ENCODE measurements at places on chromosomes 2 and 18.

GRCh38 chr18:39748727-39749126 lies 2183.1 kb upstream of the CELF4 start:
- DNase-seq = no peak

GRCh38 chr2:61770746-61771145 lies 83.1 kb downstream of the FAM161A start:
- DNase-seq = no peak

GRCh38 chr2:5352286-5352685 lies 339.9 kb upstream of the SOX11 start:
- no peak for DNase-seq

DNA sequence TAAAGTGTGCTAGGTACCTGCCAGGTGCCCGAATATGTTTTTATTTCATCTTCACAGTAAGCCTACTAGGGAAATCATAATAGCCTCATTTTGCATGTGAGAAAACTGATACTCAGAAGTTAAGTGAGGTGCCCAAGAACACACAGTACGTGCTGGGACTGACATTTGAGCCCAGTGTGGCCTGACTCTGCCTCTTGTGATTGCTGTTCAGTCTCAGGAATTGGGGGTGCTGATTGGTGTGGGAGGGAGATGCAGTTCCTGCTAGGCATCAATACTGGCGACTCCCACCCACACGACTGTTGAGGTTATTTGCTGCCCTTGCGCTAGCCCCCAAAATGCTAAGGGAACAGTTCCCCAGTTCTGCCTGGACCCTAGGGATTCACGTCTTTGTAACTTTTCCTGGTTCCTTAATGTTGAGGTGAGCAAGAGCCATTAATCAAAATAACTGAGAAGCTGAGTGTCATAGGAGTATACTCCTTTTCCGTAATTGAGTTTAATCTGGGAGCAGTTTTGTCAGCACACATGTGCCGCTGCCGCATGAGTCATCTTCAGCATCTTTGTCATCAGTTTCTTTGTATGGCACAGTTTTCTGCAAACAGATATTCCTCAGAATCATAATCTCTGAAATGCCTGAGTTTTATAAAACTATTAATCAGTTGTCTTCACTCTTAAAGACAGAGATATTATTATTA lies 120.7 kb downstream of the NCK2 start:
- DNase-seq = no peak

- DNase-seq = peak; percentile 20
Observed at GRCh38 chr2:23375448-23375847, 9.5 kb upstream of the KLHL29 start.

DNA sequence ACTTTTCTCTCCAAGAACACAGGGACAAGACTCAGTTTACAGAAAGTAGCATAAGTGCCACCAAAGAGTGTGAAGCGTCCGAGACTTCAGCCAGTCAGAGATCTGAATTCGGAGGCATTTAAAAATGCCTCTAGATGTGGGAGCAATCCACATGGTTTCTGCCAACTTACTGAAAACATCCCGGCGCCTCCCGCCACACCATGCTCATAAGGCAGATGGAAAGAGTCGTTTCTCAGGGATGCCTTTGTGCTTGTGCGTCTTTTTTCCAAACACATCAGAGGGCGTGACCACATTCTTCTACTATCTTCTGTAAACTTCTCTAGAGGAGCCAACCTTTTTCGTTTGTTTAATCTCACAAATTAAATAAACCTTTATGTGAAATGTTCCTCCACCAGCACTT lies 88.7 kb downstream of the NRP2 start:
- DNase-seq = no peak

DNA sequence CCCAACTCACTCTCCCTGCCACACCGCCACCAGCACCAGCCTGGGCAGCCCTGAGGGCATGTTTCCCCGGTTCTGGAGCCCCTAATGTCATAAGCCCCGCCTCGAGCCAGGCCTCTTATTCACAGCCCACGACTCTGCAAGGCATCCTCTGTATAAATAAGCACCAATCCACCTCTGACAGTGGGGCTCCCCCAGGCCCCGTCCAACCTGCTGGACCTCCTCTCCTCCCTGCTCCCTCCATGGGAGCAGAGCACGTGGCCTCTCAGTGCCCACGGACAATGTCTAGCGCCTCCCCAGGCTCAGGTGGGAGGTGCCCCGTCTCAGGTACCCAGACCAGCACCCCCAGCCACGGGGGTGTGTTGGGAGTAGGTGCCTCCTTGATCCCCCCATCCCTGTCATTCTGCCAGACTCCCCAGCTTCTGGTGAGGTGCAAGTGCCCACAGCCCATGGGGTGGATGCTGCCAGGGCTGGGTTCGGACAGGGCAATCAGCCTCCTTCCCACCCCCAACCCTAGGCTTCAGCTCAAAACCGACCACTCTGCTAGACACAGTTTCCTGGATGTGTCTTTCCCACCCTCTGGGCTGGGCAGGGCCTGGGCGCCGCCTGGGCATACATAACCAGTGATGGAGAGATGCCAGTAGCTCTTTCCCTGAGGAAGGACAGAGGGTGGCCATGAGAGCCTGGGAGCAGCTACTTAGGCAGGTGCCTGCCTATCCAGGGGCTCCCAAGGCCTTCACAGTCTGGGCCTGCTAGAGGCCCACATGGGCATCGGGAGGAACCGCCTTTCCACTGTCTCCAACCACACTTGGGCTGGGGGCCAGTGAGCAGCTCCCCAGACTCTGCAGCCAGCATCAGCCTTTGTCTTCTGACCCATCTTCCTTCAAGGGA lies 1.6 kb upstream of the ADRA2B start:
- DNase-seq = no peak

GRCh38 chr18:64183665-64184064 lies 34.8 kb upstream of the LINC00305 start:
- DNase-seq = no peak

DNA sequence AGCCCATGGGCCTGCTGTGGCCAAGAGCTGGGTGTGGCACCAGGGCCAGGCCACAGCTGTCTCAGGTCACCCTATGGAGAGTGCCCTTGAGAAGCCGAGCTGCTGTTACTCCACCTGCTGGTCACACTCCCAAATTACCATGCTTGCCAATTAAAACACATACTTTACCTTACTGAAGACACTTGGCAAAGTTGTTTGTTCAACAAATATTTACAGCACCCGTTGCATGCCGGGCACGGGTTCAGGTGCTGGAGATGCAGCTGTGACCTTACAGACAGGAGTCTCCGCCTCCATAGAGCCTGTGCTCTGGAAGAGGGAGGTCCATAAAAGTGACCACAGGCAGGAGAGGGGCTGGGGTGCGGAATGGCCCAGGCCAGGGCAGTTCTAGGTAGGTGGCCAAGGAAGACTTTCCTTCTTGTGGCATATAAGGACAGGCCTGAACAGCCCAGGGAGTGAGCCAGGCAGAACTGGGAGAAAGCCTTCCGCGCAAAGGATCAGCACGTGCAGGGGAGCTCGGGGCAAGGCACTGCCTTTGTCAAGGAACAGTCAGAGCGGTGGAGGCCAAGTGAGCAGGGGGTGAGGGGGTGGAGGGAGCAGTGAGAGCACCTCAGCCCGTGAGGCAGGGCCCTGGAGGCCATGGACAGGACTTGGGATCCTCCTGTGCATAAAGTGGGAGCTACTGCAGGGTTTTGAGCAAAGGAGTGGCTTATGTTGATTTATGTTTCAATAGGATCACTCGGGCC lies 23.6 kb upstream of the RBM44 start:
- peak; percentile 43 for DNase-seq

DNA sequence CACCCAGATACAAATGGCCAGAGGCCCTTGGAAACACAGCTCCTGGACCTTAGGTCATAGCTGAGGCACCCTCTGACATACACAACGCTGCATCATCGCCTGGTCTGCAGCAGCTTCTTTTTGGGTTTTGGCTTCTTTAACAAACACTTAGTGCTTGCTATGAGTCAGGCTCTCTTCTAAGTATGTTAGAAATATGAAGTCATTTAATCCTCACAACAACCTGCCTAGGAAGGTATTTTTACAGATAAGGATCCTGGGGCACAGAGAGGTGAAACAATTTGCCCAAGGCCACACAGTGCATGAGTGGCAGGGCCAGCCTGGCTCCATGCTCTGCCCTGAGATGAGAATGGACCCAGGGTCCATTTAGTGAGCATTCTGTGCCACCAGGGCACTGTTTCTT lies 96.6 kb downstream of the TMEM17 start:
- no peak for DNase-seq

DNA sequence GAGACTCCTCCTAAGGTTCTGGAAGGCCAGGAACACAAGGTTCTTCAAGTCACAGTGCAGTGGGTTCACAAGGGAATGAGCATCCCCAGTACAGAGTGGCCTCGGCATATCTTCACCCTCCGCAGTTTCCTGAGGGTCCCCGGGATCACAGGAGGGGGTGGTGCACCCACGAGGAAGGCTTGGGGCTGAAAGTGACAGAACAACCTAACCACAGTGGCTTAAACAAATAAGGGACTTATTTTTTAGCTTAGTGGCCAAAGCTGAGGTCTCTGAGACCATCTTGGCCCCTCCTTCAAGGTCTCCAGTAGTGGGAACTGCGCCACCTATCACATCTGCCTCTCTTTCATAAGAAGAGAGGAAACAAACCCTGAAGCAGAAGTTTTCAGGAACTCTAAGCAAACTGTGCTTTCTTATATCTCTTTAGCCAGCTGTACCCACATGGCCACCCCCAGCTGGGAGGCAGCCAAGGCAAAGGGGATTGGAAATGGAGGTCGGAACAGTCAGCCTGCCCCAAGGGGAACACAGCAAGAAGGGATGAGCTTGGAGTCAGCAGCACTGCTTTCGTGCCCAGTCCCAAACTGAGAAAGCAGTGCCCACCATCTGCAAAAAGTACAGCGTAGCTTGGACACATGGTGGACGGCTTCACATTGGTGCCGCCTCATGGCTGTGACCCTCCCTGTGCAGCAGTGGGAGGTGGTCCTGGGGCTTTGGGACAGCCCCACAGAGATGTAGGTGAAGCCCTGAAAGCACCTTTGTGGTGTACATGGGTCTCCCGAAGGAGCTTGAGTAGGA lies 260.0 kb upstream of the ID2 start:
- DNase-seq = no peak

DNA sequence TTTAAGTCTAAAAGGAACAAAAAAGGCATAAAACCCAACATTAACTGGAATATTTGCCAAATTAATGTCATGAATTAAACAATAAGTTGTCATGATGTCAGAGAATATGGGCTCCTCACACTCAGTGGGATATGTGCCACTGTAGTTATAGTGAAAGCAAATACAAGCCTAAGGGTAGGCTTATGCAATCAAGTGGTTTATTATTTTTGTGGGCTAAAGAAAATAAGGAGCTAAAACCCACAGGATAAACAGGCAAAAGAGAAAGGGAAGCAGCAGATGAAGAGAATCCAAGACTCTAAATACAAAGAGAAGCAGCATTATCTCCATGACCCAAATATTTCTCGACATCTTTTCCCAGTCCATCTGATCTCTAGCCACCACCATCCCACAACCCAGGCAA lies 17.5 kb downstream of the YWHAQ start:
- DNase-seq = no peak

GRCh38 chr18:80213182-80213581 lies 34.1 kb downstream of the PARD6G start:
- DNase-seq = no peak

DNA sequence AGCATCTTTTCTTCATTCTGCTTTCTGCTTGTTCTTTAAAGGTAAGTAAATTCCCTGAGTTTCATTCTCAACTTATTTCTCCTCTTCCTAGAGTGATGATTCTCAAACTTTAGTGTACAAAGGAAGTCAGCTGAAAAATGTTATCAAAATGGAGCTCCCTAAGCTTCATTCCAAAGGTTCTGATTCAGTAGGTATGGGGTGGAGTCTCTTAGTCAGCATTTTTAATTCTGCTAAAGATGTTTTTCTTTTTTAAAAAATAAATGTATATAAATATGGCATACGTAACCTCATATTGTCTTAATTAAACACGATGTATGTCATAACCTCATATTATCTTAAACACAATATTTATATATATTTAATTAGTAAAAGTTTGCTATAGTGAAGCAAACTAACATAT lies 3.1 kb upstream of the CSRNP3 start:
- DNase-seq = no peak

GRCh38 chr2:257429-257828 lies 6.4 kb downstream of the SH3YL1 start:
- DNase-seq = no peak

DNA sequence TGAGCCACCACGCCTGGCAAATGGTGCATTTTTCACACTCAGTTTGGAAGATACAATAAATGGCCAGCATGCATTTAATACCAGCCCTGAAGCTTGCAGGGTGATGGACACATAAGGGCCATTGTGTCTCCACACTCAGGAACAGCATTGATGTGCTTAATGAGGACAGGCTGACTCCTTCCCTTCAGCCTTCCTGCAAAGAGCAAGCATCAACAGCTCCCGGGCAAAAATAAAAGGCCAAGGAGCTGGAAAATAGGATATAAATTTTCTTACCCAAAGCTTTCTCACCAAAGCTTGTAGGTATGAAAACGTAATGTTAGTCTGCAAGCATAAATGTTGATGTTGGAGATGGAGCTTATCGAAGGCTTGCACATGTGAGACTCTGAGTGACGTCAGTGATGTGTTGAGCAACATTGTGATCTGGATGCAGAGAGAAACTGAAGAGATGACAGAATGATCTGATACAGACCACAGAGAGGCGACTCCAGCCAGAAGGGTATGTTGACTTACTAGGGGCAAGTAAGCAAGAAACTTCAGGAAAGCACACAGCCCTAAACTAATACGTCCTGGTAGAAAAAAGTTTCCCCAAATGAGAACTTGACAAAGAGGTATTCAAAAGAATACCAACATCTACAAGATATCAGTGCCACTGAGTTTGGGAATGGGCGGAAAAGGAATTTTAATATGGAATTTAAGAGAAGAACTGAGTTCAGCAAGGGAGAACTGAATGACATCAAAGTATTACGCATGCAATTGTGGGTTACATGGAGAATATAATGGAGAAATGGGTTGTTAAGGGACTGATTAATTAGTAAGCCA lies 256.5 kb downstream of the TGIF1 start:
- no peak for DNase-seq

GRCh38 chr2:133526530-133527300 lies 41.5 kb downstream of the NCKAP5 start:
- DNase-seq = no peak

GRCh38 chr2:187434342-187434785 lies 13.7 kb downstream of the CALCRL start:
- no peak for DNase-seq

DNA sequence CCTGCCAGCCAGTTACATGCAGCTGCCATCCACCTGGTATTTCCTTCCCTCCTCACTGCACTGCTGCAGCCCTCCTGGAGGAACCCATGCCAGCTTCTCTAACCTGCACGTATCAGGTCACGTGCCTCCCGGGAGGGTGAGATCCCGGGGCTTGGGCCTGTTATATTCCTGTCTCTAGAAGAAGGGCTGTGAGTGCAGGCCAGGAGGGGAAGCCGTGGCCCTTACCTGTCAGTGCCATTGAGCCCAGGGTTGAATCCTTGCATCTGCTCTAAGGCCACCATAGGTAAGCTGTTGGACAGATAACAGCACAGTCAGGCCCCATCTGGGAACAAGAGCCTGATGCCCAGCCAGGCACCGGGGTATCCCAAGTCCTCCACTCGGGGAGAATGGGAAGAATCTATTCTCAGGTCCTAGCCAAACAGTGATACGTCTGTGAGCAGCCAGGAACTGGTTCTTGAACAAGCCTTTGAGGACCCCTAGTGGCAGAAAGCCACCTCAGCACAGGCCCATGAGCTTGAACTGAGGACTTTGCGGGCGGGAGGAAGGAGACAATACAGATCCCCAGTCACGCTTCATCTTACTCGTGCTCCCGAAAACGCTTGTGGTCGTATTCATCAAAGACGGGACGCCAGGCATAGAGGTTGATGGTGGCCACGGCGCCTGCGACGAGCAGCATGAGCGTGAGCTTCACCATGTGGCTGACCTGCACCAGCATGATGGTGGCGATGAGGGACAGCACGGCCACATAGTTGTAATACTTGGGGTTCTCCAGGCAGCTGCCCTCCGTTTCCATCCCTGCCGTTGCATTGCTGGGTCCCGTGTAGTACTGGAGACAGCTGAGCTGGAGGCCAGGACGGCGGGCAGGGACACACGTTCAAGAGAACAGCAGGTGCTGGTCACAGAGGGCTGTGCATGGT lies 34.4 kb downstream of the CENPO start:
- DNase-seq = peak; percentile 73
